ENCODE measurements at places on chromosomes 11 and 22. TPM values are rescaled to one million over a fixed set of nuclear protein-coding genes. Genes with fewer than 3 reads are reported as not detected.

GRCh38 chr22:43830931-43831560 lies 18.9 kb upstream of the EFCAB6 start:
- no peak overlapping the region for H3K27ac ChIP-seq
- H3K27me3 ChIP-seq: no peaks in the 10 kb centered on the region
- peaks cover 12% of the 10 kb centered on the region for H3K4me1 ChIP-seq
- no peaks in the 10 kb centered on the region for H3K36me3 ChIP-seq
- no peak for DNase-seq

Gene OR10G7
- polyA plus RNA-seq: not detected

- no peaks in the 10 kb centered on the region for H3K27me3 ChIP-seq
- no peak for DNase-seq
- no peaks in the 10 kb centered on the region for H3K36me3 ChIP-seq
- H3K4me3 ChIP-seq: no peak overlapping the region
- H3K4me1 ChIP-seq: no peaks in the 10 kb centered on the region
- no peak overlapping the region for H3K27ac ChIP-seq
These were observed 8.0 kb downstream of the VSTM5 start for GRCh38 chr11:93842461-93842860.

Gene GAL
- polyA plus RNA-seq: not detected

GRCh38 chr11:46009647-46010046 lies 87.2 kb downstream of the LARGE2 start:
- no peaks in the 10 kb centered on the region for H3K27me3 ChIP-seq
- no peak overlapping the region for H3K27ac ChIP-seq
- H3K4me3 ChIP-seq: no peak overlapping the region
- no peak for DNase-seq
- no peaks in the 10 kb centered on the region for H3K4me1 ChIP-seq

DNA sequence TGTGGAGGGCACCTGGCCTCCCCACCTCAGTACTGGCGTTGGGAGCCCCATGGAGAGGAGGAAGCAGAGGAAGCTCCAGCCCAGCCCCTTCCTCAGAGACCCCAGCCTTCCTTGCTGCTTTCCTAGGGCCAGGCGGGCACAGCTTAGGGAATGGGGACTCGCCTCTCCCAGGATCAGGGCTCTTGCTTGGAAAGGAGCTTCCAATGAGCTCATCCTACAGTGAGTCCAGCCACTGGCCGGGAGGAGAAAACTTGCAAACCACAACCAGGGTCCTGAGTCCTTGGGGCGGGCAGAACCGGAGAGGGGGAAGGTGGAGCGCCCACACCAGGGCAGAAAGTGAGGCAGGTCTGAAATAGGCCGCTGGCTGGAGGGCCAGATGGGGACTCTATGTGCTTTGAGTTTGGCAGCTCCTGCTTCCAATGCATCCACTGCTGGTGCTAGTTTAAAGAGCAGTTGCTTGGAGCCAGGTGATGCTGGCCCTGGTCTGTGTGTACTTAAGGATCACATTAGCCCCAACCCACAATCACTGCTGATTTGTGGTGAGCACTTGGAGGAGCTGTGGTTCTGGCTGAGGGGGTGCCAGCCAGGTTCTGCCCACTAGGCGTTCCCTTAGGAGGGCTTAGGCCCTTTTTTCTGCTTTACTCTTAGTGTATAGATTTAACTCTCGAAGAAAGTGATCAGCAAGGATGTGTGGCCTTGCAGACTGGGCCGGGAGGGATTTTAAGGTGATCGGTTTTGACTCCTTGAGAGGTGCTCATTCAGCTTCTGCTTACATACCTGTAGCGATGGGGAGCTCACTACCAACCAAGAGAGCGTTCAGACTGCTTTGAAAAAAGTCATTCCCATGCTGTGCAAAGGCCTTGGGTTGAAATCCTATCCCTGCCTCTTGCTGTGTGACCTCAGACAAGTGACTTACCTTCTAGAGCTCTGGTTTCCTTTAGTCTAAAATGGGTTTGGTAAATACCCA lies 81.9 kb downstream of the TP53I11 start:
- DNase-seq: no peak
- H3K36me3 ChIP-seq: peaks cover 3% of the 10 kb centered on the region
- no peaks in the 10 kb centered on the region for H3K4me1 ChIP-seq
- H3K27ac ChIP-seq: no peak overlapping the region
- H3K4me3 ChIP-seq: no peak overlapping the region

DNA sequence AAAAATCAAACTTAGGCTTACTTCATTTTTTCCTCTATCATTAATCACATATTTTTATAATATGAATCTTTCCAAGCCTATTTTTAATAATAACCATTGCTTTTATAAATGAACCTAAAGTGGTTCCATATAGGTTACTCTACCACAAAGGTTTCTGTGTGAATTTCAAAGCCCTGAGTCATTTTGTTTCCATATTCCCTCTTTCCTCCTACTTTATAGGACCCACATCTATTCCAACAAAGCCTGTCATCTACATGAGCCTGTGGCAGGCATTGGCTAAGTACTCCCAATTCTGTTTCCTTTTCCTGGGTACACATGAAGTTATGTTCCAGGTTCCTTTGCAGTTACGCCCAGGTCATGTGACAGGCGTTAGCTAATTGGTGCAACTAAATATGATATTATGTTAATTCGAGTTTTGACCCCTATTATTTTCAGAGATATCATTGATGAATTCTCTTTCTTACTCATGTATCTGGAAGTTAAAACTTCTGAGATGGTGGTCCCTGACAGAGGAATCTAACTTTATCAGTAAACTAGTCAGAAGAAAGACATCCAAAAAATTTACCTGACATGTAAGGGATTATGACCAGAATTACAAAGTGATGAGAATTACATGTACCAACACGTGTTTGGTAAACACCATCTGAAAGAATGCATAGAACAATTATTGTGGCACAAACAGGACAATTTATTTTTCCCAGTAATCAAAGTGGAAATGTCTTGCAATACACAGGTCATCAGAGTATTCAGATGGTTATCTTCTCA lies 1264.0 kb upstream of the CNTN5 start:
- no peak for DNase-seq
- no peak overlapping the region for H3K27ac ChIP-seq
- H3K4me1 ChIP-seq: no peaks in the 10 kb centered on the region
- no peak overlapping the region for H3K4me3 ChIP-seq

DNA sequence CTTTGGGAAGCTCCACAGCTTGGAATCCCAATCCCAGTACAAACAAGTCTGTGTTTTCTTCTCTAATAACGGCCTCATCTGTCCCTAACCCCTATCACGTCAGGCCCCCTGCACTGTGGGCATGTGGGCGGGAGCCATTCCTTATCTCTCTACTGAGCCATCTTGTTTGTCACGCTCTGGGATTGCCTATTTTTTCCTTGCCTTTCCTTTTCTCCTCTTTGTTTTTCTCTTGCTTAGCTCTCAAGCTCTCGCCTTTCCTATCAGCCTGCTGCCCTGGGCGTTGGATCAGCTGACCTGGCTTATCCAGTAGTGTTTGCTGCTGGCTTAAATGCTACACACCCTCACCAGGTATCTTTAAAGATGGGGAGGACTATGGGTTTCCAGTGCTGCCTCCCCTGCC lies 35.8 kb downstream of the ARHGAP1 start:
- H3K4me3 ChIP-seq: no peak overlapping the region
- H3K36me3 ChIP-seq: peaks cover 95% of the 10 kb centered on the region
- peak overlapping the region; percentile 68 for H3K27ac ChIP-seq
- no peak for DNase-seq

DNA sequence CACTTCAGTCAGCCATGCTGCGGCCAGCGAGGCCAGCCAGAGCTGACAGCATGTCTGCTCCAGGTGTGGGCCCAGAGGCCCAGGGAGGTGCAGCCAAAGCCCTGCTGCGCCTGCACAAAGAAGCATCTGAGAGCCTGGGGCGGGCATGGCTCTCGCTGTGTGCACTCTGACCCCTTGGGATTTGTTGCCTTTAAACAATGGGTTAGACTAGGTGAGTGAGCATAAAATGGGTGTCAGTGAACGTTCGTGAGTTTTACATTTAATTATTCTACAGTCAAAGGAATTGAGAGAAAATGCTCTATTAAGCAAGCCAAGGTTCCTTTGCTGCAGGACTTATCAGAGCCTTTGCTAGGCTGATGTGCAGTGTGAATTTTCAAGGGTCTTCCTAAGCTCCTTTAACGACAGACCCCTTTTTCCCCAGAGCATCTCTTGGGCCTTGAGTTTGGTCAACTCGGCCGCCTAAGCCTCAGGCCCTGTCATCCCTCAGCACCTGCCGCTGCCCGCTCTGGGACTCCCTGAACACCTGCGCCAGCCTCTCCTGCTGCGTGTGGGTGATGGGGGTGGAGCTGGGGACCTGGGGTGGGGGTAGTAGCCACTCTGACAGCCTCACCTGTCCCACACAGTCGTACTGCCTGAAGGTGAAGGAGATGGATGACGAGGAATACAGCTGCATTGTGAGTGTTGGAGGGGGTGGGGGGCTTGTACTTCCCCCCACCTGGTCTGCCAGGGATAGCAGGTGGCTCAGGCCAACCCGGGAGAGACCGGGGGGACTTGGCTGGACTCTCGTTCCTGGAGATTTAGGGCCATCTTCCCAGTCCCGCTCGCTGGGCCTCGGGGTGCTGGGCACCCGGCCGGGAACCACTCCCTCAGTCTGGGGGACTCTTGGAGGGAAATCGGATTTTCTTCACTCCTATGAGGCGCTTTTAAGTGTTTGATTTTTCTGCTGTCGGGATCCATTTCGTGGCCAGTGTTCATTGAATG lies 10.5 kb downstream of the SLC16A8 start:
- peaks cover 37% of the 10 kb centered on the region for H3K36me3 ChIP-seq
- H3K27me3 ChIP-seq: no peaks in the 10 kb centered on the region
- peaks cover 19% of the 10 kb centered on the region for H3K4me1 ChIP-seq
- H3K27ac ChIP-seq: no peak overlapping the region

DNA sequence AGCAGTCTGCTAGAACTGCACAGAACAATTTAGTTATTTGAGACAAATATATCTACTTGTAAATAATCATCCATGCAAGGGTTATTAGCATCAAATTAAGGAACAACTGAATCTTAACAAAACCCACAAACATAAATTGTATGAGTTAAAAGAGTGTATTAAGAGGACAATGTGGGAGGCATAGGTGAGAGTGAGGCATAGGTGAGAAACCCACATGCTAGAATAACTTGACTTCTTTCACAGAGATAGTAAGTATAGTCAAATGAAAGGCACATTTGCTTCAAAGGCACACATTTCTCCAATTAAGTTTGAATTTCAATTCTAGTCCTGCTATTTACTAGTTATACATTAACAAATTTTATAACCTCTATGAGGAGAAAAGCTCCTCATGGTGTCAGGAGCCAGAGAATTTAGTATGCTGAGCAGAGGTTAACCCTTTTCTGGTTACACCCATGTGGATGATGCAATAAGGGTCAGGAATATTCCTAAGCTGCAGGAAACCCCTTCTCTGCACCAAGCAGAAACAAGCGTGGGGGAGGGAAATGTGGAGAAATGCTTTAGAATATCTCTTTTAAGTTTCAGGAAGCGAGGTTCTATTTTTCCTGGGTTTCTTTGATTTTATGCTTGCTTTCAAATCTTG lies 264.2 kb downstream of the GRM5 start:
- no peaks in the 10 kb centered on the region for H3K36me3 ChIP-seq
- no peak overlapping the region for H3K27ac ChIP-seq
- H3K4me1 ChIP-seq: no peaks in the 10 kb centered on the region
- H3K4me3 ChIP-seq: no peak overlapping the region
- H3K27me3 ChIP-seq: no peaks in the 10 kb centered on the region

- H3K4me1 ChIP-seq: peaks cover 9% of the 10 kb centered on the region
- no peak for DNase-seq
- H3K27ac ChIP-seq: no peak overlapping the region
- no peak overlapping the region for H3K4me3 ChIP-seq
- H3K36me3 ChIP-seq: no peaks in the 10 kb centered on the region
These were observed 30.1 kb downstream of the SMCO4 start for GRCh38 chr11:93512949-93513667.

DNA sequence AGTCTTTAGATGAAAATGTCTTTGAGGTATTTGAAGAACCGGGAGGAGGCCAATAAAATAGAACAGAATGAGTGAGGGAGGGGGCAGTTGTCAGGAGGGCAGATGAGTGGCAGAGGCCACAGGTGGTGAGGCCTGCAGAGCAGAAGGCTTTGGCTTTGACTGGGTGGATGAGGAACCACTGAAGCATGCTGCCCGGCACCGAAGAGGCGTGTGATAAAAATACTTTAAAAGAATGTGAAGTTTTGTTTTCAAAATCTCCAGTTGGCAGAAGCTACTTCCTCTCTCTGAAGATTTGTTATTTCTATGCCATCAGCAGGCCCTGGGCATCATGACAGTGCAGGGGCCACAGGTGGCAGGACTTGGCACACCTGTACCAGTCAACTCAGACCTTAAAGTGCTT lies 6.3 kb downstream of the MS4A12 start:
- no peaks in the 10 kb centered on the region for H3K36me3 ChIP-seq
- no peak overlapping the region for H3K4me3 ChIP-seq
- H3K27ac ChIP-seq: no peak overlapping the region
- no peak for DNase-seq
- H3K4me1 ChIP-seq: no peaks in the 10 kb centered on the region
- H3K27me3 ChIP-seq: no peaks in the 10 kb centered on the region

Gene GPHA2
- not detected for polyA plus RNA-seq

DNA sequence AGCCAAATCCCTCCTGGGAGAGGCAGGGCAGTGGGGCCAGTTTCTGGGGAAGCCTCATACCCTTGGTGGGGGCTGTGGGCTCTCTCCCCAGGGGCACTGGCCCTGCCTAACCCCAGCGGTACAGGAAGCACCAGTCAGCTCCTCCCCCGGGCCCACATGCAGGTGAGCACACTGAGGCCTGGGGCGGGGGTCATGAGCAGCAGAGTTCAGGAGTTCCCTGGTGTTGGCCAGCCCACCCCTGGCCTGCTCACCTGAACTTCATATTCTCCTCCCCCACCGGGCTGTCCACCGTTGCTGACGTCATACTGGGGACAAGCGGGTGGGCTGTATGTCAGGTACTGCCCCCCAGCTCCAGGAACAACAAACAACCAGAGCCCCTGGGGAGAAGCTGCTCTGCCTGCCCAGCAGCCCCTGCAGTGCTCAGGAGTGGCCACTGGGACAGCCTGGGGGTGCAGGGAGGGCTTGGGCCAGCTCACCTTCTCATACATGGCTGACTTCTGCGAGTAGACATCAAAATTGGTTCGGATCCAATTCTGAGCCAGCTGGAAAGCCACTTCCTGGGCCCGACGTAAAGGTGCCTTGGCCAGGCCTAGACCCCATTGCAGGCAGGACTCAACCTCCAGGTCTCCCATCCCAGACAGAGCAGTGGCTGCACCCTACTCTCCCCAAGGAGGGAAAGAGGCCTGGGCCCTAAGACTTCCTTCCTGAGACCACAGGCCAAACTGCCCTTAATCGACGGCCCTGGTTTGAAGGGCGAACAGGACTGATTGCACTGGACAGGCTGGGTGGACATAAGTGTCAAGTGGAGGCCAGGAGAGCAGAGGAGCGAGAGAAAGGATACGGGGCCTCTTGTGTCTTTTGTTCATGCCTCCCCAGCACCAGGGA lies 20.8 kb downstream of the TREH start:
- no peak overlapping the region for H3K4me3 ChIP-seq
- peaks cover 8% of the 10 kb centered on the region for H3K36me3 ChIP-seq
- H3K27ac ChIP-seq: peak overlapping the region; percentile 70
- H3K27me3 ChIP-seq: no peaks in the 10 kb centered on the region

Data from heart left ventricle (tissue), 16 donors.